Effector CD8-positive, alpha-beta T cell (primary cell): ENCODE measurements at places on chromosomes 11 and 22.
A peak's percentile ranks its signal among the peaks of the same experiment; 100 is the strongest.

DNA sequence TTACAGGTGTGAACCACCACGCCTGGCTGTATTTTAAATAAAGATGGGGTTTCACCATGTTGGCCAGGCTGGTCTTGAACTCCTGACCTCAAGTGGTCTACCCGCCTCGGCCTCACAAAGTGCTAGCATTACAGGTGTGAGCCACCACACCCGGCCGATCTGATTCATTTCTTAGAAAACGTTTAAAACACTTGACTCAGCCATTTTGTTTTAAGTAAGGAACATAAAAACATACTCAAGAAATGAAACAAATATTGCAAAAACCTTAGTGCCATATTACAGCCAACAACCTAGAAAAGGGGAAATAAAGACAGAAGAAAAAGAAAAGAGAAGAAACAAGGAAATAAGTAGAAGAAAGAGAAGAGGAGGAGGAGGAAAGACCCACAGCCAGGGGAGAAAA lies 17.4 kb downstream of the LRFN4 start:
- no peak for DNase-seq

DNA sequence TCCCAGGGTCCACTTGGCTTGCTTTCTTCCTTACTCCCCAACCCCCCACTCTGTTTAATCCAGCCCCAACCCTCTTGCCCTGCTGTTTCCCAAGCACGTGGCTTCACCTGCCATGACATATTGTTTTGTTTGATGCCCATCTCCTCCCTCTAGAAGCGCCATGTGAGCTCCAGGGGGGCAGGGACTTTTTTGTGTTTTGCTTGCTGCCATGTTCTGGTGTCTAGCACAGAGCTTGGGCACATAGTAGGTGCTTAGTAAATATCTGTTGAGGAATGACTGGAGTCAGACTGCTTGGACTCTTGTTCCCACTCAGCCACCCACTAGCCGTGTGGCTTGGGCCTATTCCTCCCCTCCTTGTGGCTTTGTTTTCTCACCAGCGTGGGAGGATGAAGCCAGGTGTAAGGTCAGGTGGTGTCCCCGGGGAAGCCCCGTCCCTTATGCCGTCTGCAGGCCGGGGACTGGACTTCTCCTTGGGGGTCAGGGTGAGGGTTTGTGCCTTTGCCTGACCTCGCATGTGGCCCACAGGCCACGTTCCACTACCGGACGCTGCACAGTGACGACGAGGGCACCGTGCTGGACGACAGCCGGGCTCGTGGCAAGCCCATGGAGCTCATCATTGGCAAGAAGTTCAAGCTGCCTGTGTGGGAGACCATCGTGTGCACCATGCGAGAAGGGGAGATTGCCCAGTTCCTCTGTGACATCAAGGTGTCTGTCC lies 3.8 kb downstream of the AIP start:
- no peak for DNase-seq

GRCh38 chr11:69425444-69425843 lies 56.0 kb upstream of the LINC01488 start:
- no peak for DNase-seq

GRCh38 chr11:118790357-118791110 lies 430 bp downstream of the DDX6 start:
- DNase-seq = peak; percentile 39

- no peak for DNase-seq
Observed at GRCh38 chr11:120605469-120605868, 93.9 kb downstream of the GRIK4 start.

GRCh38 chr11:45097721-45098493 lies 48.5 kb upstream of the PRDM11 start:
- DNase-seq = no peak

- DNase-seq = no peak
Observed at GRCh38 chr11:128962896-128963295, 20.2 kb upstream of the TP53AIP1 start.

DNA sequence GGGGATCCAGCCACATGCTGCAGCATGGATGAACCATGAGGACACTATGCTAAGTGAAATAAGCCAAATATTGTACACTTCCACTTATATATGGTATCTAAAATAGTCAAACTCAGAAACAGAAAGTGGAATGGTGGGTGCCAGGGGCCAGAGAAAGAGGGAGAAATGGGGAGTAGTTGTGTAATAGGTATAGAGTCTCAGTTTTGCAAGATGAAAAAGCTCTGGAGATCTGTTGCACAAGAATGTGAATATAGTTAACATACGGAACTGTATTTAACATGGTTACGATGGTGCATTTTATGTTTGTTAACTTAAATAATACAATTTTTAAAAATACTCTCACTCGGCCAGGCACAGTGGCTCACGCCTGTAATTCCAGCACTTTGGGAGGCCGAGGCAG lies 21.2 kb downstream of the GDPD5 start:
- no peak for DNase-seq

- DNase-seq = no peak
Observed at GRCh38 chr11:126322996-126323395, 19.1 kb downstream of the DCPS start.

GRCh38 chr11:59009661-59010060 lies 70.4 kb downstream of the GLYATL1 start:
- no peak for DNase-seq

DNA sequence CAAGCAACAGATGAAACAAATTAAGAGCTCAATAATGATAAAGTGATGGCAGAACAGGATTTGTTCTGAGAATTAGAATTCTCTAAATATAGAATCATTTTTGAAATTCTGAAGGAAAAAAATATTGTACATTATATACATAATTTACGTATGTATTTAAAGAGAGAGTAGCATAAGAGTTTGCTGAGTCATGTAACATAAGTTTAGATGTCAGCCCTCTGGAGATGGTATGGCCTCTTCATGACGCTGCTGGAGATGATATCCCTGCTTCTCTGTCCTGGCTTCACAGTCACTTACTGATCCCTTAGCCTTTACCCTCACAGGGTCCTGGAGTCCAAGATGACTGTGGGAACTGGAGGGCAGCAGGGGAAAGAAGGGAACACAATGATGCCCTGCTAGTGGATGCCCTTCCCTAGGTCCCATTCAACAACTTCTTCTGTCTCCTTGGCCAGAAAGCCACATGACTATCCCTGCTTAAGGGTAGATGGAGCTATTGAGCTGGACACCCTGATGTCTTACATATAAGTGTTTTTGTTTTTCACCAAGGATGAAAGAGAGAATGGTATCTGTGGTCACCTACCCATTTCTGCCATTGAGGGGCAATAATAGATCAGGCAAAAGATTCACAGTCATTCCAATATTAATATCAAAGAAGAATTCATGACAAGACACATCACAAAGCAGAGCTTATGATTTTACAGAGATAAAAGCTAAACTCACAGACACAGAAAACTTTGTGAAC lies 753.1 kb downstream of the TBC1D22A start:
- no peak for DNase-seq

- no peak for DNase-seq
Observed at GRCh38 chr22:49451070-49451840, 376.4 kb downstream of the BRD1 start.

DNA sequence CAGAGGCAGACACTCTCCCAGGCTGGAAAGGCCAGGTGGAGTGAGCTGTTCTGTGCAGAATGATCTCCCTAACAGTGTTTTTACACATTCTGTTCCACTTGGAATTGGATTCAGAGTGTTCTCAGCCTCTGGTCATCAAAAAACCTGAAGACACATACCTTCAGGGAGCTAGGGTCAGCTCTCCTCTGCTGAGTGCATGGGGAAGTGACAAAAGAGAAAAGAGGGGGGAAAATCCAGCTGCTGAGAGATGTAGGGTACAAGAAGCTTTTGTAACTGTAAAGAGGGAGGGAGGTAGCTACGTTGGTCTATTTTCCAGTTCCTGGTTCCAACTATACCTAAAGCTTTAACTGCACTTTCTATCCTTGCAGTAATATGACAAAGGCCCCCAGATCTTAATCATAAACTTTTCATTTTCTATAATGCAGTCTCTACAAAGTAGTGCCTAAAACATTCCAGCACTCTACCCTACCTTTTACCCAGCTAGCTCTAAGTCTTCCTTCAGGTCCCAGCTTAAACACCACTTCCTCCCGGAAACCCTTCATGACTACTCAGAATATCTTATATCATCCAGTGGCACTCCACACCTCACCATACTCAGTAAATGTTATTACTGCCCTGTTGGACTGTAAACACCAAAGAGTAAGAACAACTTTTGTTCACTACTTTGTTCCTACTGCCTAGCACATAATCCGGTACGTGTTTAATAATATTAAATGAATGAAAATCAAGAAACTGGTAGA lies 9.2 kb downstream of the MAPK1 start:
- no peak for DNase-seq

DNA sequence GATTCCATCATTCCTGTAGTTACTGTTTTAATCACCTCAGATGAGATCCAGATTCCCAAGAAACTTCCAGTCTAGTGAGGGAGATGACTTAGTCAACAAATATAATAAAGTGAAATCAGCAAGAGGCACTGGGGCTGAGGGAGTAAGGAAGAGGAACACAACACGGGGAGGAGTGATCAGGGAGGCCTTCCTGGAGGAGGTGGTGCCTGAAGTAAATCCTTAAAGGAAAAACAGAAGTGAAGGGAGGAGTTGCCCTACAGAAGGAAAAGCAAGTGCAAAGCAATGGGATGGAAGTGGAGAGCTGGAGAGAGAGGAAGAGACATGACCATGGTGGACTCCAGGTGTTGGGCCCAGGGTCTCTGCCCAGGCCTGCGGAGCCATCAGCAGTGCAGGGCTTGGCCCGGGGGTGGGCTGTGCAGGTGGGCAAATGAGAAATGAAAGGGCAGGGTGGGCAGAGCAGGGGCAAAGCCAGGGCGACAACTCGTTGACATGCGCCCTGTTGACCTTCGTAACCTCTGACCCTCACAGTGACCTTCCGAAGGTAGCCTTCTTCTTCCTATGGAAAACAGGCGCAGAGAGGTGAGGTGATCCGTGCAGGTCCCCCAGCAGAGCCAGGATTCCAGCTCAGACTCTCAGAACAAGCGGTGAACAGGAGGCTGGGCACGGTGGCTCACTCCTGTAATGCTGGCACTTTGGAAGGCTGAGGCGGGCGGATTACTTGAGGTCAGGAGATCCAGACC lies 12.1 kb upstream of the PPARA start:
- DNase-seq = no peak

DNA sequence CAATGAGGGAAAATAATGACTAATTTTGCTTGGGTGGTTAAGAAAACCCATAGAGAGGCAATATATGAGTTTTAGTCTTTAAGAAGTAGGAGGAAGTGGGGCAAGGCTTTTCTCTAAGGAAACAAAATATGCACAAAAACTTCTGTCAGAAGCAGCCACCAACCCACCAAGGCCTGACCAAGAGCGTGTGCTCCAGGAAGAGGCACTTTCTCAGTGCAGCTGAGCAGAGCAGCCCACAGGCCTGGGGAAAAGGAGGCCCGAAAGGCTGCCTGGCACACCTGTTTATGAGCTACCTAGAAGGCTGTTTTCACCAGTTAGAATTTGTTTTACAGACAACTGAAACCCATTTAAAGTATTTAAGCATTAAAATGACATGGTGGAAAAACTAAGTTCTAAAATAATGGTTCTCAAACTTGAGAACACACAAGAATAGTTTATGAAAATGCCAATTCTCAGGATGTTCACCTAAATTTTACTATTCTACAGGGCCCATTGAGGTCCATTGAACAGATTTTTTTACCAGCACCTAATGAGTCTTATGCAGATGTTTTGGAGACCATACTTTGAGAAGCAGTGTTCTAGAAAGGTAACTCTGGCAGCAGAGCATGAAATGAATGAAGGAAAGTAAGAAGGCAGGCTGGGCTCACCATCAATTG lies 160.5 kb upstream of the DDI1 start:
- no peak for DNase-seq

- no peak for DNase-seq
Observed at GRCh38 chr11:93936460-93936859, 84.7 kb upstream of the HEPHL1 start.

GRCh38 chr22:17268501-17269223 lies 49.4 kb upstream of the ADA2 start:
- no peak for DNase-seq

GRCh38 chr11:65482306-65482850 lies 16.5 kb upstream of the MALAT1 start:
- no peak for DNase-seq

DNA sequence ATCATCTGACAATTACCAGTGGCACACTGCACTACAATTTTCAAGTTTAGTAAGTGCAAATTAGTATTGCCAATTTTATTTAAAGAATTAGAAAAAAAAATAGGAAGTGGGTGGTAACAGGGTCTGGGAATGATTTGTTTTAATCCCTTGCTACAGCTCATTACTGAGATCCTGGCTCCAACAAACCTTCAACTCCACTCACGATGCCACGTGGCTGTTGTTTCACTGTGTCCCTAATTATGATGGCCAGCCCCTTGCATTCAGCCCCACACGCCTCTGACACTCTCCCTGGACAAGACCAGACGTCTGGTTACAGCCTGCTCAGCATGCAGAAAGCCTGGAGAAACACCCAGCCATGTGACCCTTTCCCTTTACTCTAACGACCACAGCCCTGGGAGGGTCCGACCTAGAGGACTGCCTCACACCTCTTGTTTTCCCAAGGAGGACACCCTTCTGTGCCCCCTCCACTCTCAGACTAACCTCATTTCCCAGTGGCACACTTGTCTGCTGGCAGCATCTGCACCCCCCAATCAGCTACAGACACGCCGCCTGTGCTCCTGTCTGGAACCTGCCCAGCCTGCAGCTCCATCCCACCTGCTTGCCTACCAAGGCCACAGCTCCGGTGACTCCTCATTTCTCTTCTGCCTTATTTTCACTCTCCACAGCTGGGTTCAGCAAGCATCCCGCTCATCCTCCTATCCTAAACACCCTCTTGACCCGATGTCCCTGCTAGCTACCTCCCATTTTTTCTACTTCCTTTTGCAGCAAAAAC lies 18.5 kb upstream of the SLC25A1 start:
- DNase-seq = no peak

DNA sequence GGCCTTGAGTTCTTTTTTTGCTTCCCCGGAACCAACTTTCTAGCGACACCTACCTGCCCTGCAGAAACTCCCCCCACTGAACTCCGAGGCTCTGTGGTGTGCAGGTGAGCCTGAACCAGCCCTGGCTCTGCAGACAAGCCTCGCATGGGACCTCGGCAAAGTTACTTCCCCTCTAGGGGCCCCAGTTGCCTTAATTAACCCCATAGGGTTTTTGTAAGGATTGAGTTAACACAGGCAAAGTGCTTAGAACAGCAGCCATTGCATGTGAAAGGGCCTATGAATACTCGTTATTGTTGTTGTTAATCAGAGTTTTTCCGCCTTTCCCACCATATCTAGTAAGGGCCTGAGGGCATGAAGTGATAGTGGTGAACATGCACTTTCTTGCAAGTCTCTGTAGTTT lies 12.6 kb upstream of the SYT13 start:
- DNase-seq = no peak

- DNase-seq = no peak
Observed at GRCh38 chr11:94513091-94513490, 830 bp downstream of the C11orf97 start.

- no peak for DNase-seq
Observed at GRCh38 chr11:122749005-122749687, 89.2 kb upstream of the CRTAM start.

DNA sequence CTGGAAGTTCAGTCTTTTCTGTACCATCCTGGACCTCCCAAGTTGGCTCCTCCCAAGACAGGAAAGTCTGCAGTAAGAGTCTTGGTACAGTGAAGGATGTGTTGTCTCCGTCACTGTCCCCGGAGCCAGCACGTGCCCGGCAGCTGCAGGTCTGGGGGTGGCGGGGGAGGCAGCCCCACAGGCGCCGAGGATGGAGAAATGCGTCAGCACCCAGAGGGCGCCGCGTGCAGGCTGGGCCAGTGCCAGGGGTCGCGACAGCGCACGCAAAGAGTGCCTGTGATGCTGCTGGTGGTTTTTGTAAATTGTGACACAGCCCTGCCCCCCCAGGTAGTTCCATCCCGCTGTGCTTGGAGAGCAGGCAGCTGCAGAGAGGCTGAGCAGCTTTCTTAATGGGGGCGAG lies 1200.5 kb downstream of the BRD1 start:
- no peak for DNase-seq
